ENCODE measurements at places on chromosomes 12 and 14.

GRCh38 chr12:116670859-116671258, 67.0 kb downstream of the SPRING1 start:
- no peak for DNase-seq

GRCh38 chr14:20603813-20604690, 12.9 kb upstream of the RNASE12 start:
- no peak for DNase-seq

- DNase-seq: no peak
Observed at GRCh38 chr12:104596898-104597843, 140.4 kb downstream of the CHST11 start.

GRCh38 chr12:90589956-90590355, 365.0 kb downstream of the CCER1 start:
- DNase-seq: no peak

GRCh38 chr12:127262615-127263014, 1004.4 kb upstream of the TMEM132C start:
- DNase-seq: no peak

- no peak for DNase-seq
Observed at GRCh38 chr12:110005319-110005973, 6.2 kb downstream of the ANKRD13A start.

DNA sequence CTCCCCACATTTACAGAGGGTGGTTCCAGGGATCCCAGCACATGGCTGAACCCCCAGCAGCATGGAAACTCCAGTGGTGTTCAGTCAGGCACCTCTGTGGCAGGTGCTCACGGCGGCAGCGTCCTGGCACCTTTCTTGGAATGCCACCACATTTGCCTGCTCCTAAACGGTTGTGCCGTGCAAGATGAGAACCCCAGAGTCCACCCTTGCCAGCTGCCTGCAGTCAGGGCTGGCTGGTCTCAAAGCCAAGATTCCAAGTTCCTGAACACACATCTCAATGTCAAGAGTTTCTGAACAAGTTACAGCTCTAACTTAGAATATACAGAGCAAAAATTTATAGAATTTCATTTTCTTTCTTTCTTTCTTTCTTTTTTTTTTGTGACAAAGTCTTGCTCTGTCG, 38.7 kb downstream of the DDX51 start:
- DNase-seq: no peak

DNA sequence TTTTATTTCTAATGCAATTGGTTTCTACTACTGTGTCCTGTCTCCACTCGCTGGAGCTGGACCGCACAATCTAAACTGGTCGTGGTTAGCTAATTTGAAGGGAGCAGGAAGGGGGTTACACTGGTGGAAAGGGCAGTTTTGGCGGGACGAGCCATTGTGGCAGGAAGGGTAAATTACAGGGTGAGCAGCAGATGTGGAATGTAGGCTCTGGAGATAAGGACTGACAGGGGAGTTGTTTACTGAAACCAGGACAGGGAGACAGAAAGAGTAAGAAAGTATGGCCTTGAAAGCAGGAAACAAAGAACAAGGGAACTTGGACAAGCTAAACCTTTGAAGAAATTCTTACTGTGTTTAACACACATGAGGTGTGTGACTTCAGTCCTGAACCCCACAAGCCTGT, 147.8 kb downstream of the ATXN7L3B start:
- no peak for DNase-seq

GRCh38 chr12:117882181-117882580, 86.6 kb downstream of the KSR2 start:
- no peak for DNase-seq

Measured in natural killer cell (primary cell).